ENCODE measurements at places on chromosomes 5 and 9. TPM values are rescaled to one million over a fixed set of nuclear protein-coding genes. Genes with fewer than 3 reads are reported as not detected.

The FOXD4L5 gene
- 0.09 TPM for total RNA-seq

GRCh38 chr5:53575831-53576230 lies 15.4 kb downstream of the NDUFS4 start:
- DNase-seq, result no peak

DNA sequence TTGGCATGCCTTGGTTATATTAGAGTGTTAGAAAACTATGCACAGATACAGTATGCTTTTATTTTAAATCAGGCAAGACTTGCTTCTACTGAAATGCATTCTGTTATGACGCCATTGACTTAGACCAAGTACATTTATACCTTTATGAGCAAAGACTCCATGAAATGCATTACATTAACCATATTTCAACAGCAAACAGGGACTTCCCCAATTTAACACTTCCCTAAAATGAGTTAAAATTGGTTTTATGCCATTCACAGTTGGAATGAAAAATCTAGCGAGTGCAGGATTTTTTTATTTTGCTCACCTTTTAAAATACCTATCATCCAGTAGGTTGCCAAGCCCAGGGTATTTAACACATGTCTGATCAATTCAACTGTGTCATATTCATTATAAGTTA lies 272.1 kb upstream of the IZUMO3 start:
- no peak for DNase-seq

- DNase-seq, result no peak
Measured at GRCh38 chr5:11504065-11504885, 400.0 kb downstream of the CTNND2 start.

DNA sequence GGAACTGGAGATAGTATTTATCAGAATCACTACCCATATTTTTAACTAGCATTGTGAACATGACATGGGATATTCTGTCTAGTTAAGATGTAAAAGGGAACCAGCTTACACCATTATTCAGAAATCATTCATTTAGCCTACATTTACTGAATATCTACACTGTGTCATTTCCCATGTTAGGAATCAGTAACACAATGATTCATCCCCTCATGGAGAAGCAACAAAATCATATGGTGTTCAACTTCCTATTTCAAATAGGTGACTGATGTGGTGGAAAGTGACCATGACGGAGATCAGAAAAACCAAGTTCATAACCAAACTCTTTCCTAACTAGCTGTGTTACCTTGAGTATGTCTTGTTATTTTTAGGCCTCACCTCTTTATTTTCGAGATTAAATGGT lies 550.0 kb upstream of the TUSC1 start:
- no peak for DNase-seq

The SLC45A2 gene
- 0.22 TPM for total RNA-seq

The HRCT1 gene
- total RNA-seq, result 51.2 TPM

The TMOD1 gene
- total RNA-seq, result 14.9 TPM

- DNase-seq, result no peak
Measured at GRCh38 chr5:179758955-179759354, 26.3 kb downstream of the MAML1 start.

The ALDH1A1 gene
- total RNA-seq, result 191 TPM

The ADRB2 gene
- total RNA-seq, result 5.0 TPM

- no peak for DNase-seq
Measured at GRCh38 chr5:115079924-115080623, 89.6 kb downstream of the TRIM36 start.

- DNase-seq, result peak; percentile 96
Measured at GRCh38 chr5:14011089-14012020, 66.9 kb upstream of the DNAH5 start.

- no peak for DNase-seq
Measured at GRCh38 chr5:54446379-54446732, 9.1 kb upstream of the HSPB3 start.

The APBA1 gene
- total RNA-seq, result 5.1 TPM

GRCh38 chr5:126884269-126884819 lies 107.4 kb downstream of the LMNB1 start:
- DNase-seq, result no peak

GRCh38 chr5:133627180-133627579 lies 14.8 kb upstream of the FSTL4 start:
- no peak for DNase-seq

DNA sequence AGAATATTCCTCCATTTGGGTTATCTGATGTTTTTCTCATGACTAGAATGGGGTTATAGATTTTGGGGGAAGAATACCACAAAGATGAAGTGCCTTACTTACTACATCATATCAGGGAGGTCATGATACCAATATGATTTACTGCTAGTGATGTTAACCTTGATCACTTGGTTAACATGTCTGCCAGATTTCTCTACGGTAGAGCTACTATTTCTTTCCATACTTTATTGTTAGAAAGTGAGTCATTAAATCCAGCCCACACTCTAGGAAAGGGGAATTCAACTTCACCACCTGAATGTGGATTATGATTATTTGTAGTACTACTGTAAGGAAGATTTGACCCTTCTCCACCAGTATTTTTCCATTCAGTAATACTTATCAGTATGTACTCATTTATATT lies 64.7 kb downstream of the UBE2R2 start:
- DNase-seq, result no peak

- DNase-seq, result no peak
Measured at GRCh38 chr9:124284237-124284831, 26.6 kb downstream of the NEK6 start.

The TMEM141 gene
- total RNA-seq, result 96.5 TPM

DNA sequence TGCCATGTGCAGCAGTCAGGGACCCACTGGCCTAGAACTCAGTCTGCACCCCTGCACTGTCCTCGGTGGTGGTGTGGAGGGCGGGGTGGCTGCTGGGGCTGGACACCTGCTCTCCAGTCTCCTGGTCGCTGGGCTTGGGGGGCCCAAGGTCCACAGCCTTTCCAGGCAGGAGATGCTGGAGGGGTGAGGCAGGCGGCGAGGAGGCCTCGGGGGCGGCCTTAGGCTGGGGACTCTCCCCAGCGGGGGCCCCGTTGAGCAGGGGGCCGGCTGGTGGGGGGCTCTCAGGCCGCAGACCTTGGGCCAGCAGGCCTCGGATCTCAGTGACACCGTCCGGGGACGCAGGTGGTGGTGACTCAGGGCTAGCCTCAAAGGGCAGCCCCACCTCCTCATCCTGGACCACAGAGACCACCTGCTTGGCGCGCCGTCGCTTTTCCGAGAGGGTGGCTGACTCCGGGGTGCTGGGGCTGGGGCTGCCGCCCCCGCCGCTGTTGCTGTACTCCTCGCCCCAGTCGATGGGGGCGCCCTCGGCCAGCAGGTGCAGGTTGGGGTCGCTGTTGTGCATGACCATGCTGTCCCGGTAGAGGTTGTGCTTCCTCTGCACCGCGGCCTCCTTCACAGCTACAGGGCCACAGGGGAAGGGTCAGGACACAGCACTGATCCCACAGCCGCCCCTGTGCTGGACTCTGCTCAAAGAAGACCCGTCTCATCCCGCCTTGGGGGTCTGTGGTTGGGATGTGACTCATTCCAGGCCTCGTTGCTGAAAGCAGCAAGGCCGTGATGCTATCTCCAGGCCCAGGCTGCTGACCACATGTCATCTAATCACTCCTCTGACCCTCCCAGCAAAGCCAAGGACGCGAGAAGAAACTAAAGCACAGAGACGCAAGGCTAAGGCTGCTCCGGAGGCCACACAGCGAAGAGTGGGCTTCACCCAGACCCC lies 55.8 kb downstream of the LRSAM1 start:
- DNase-seq, result no peak

GRCh38 chr5:141681695-141682641 lies at the start of gene ARAP3:
Gene ARAP3 (minus strand): TSS chr5:141682230. CDS start chr5:141680486, 1,744 bp downstream.
- peak; percentile 95 for DNase-seq

DNA sequence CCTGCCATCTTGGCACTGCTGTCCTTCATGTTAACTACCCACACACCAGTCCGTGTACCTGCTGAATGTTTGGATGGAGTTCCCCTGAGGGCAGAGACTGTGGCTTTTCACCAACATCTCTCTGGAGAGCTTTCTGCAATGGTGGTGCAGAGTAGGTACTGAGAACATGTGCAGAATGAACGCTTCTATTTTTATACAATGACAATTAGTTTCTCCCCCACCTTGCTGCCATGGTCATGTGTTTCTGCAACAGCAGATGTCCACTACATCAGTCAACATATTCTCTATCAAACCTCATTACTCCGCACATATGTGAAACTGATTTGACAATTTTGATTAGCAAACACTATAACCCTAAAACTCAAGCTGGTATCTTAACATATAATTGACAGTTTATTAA lies 14.5 kb downstream of the PTCH1 start:
- DNase-seq, result no peak

- no peak for DNase-seq
Measured at GRCh38 chr5:77003246-77003645, 27.0 kb upstream of the AGGF1 start.

GRCh38 chr5:73902327-73903051 lies 276.5 kb downstream of the ARHGEF28 start:
- DNase-seq, result peak; percentile 80

DNA sequence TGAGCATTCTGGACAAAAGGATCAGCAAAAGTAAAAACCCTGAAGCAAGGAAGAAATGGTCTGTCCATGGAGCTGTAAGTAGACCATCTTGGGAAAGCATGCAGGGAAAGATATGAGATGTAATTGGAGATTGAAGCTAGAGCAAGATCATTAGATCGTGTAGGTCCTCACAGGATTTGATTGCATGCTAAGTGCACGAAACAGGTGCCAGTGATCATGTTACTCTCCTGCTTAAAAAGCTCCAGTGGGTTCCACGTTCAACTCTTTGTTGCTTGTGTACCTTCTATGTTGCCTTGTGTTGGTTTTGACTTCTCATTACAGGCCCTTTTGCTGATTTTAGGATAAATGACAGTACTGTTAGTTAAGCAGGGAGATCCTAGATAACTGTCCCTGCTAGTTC lies 442.0 kb downstream of the DMRT2 start:
- DNase-seq, result no peak

GRCh38 chr9:92807757-92808725 lies 43.4 kb upstream of the BICD2 start:
- DNase-seq, result peak; percentile 33

- DNase-seq, result no peak
Measured at GRCh38 chr9:94734054-94734754, 7.7 kb downstream of the AOPEP start.

The EGFL7 gene
- total RNA-seq, result 140 TPM

The PCDHGA10 gene
- 5.1 TPM for total RNA-seq

GRCh38 chr5:172412724-172413286 lies 41.5 kb downstream of the SH3PXD2B start:
- no peak for DNase-seq

The SELENOP gene
- 305 TPM for total RNA-seq

- DNase-seq, result no peak
Measured at GRCh38 chr5:53265043-53265442, 155.5 kb upstream of the MOCS2 start.

DNA sequence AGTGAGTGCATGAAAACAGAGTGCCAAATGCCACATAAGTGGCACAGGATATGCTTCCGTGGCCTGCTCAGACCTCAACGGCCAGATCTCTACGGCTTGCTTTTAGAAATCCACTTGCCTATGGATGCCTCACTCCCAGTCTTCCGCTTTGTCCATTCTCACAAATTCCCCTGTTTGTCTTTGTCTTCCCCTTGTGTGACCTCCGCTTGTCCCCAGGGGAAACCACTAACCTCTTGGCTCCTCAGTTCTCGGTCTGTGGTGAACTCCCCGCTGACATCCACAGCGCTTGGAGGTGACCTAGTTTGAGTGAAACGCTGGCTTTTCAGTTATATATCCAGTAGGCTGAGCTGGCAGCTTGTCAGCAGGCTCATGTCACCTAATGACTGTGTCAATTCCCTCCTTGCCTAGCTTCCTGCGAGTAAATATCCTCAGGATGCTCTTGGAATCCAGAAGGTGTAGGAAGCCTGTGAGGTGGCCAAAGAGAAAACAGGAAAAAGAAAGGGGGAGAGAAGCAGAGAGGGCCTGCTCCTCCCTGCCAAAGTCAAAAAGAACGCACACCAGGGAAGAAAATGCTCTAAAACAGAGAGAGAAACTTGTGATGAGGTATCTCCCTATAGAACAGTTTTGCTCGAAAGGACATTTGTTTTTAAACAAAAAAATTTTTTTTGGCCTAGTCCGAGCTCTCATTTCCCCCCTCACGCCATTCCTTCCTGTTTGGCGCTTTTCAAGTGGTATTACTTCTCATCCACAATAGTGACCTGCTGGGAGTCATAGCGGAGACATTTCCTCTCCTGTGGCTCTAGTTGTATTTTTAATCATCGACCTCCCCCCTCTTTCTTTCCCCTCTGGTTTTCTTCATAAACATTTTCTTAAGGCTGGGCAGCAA lies 101.6 kb upstream of the SPRY4 start:
- no peak for DNase-seq

The CYLC2 gene
- total RNA-seq, result not detected

Data from kidney (tissue), 22 donors.